Activated T-cell treated with anti-CD3 and anti-CD28 coated beads, Interleukin-2, amount 50 U/mL, for 1 hour (primary cell): ENCODE measurements at places on chromosomes 13 and 19.
A peak's percentile ranks its signal among the peaks of the same experiment; 100 is the strongest.

DNA sequence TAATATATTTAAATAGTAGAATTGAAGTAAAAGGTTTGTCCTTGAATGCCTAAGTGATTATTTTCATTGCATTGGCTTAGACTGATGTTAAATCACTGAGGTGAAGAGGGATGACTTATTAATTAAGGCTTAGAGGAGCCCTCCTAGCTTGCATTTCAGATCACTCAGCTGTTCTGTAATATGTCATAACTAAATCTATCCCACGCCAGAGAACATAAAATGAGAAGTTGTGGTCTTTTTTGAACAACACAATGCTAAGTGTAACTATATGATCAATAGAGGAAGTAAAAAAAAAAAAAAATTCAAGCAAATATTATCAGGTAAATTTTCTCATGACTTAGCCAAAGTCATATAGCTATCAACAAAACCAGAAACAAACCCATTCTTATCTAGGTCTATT is 752.2 kb downstream of the GPC5 start:
- no peak for DNase-seq

DNA sequence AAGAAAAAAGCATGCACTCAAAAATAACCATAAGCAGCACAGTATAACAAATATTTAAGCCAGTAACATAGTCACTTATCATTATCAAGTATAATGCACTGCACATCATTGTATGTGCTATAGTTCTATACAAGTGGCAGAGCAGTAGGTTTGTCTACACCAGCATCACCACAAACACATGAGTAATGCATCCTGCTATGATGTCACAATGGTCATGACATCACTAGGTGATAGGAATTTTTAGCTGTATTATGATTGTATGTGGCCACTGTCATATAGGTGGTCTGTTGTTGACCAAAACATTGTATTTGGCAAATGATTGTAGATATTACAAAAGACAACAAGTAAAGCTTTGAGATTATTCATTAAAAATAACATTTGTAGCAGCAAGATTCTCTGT is 860.7 kb upstream of the GPC6 start:
- no peak for DNase-seq

DNA sequence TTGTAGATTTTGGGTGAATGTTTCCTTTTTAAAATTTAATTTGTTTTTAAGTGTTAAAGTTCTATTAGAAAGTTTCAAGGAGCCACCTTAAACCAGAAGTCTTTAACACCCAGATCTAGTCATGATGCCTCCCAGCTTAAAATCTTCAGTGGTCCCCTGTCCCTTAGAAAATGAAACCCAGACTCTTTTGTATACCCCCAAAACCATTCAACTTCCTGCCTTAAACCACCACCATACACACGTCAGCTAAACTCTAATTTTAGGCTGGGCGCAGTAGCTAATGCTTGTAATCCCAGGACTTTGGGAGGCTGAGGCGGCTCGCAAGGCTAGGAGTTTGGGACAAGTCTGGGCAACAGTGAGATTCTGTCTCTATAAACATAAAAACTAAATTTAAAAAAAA is 37.9 kb downstream of the N4BP2L1 start:
- DNase-seq, result no peak

DNA sequence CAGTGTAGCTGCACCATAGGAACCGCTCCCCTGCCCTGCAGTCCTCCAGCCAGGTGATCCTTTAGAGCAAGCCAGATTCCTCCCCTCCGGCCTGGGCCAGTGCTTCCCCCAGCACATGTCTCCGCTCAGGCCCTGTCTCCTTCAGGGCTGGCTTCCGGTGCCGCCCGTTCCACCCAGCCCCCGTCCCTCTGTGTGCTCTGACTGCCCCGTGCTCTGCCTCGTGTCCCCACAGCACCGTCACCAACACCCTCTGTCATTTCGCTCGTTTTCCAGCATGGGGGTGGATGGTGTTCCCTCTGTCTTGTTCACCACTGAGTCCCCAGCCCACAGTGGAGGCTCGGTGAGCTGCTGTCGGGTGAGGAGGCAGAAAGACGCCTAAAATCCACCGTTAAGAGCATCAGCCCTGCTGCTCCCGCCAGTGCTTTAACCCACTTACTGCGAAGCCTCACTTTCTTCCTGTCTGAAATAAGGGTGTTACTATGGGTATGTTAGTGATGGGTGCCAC is 54.5 kb downstream of the TSSK6 start:
- peak; percentile 66 for DNase-seq

DNA sequence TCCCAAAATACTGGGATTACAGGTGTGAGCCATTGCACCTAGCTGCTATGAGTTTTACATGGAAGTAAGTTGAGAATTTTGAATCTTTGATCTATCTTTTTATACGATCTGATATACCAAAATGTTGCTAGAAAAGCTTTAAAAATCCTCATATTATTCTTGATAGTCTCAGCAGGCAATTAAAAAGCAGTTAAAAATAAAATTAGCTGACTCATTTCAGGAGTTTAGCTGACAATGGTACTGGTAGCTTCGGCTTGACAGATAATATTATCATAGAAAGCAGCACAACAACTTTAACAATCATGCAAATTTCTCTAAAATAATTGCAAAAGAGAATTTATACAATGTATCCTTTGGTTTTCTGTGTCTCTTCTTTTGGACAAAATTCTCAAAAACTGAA is 9.6 kb upstream of the FOXO1 start:
- DNase-seq, result no peak

DNA sequence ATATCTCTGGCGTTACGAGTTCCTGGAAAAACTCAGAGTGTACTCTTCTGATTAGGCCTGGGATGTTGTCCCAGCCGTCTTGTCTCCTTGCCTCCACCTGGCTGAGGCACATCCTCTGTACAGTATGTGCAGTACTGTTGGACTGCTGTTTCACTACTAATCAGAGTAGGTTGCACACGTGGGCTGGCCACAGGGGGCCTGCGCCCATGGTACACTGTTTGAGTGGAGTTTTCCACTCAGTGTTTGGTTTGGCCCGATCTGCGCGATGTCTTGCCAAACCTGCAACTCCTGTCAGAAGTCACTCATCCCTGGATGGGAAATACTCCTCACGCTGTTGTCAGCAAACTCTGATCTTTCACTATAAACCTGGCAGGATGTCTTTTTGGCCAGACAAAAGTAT is 189.6 kb upstream of the CSNK1A1L start:
- DNase-seq, result no peak

GRCh38 chr13:44498969-44499368 is 77.2 kb downstream of the TSC22D1 start:
- DNase-seq, result no peak

GRCh38 chr13:28679628-28680027 is 20.7 kb downstream of the POMP start:
- DNase-seq, result no peak
